Dorsolateral prefrontal cortex (tissue), 122 donors: ENCODE measurements at places on chromosomes 11 and 22. TPM values are rescaled to one million over a fixed set of nuclear protein-coding genes. Genes with fewer than 3 reads are reported as not detected.

Gene ESAM
- total RNA-seq, result 22.3 TPM

Gene MFRP
- total RNA-seq, result not detected

Gene HSPB2
- 3.7 TPM for total RNA-seq

Gene MPZL3
- 0.59 TPM for total RNA-seq

Gene TEX54
- not detected for total RNA-seq

Gene GRAP2
- not detected for total RNA-seq

GRCh38 chr22:29269731-29270474, 1.8 kb downstream of the EWSR1 start:
- no peak for DNase-seq

- DNase-seq, result no peak
Observed at GRCh38 chr11:129972611-129973010, 30.0 kb downstream of the PRDM10 start.

GRCh38 chr11:32088117-32088941, 2.5 kb upstream of the RCN1 start:
- DNase-seq, result no peak

GRCh38 chr11:29564486-29564885, 452.3 kb downstream of the KCNA4 start:
- DNase-seq, result no peak

- no peak for DNase-seq
Observed at GRCh38 chr22:27947448-27947847, 28.4 kb upstream of the PITPNB start.

GRCh38 chr22:26887456-26887855, 230.1 kb downstream of the MIAT start:
- DNase-seq, result no peak

GRCh38 chr22:47678636-47679287, 916.3 kb downstream of the TBC1D22A start:
- DNase-seq, result no peak

DNA sequence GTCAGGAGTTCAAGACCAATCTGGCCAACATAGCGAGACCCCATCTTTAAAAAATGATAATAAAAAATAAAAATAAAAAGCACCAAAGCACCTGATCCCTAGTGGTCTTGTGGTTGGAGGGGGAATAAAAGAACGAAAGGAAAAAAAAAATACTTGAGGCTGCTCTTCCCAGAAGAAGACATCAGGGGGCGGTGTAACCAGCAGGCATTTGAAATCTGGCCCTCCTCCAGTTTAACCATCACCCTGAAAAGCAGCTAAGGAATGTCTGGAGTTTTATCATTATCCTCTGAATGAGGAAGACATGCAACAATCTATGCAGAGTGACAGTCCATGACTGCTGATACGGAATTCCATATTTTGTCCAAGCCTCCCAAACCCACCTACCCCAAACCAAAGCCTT, 5.6 kb upstream of the KCTD17 start:
- DNase-seq, result no peak

DNA sequence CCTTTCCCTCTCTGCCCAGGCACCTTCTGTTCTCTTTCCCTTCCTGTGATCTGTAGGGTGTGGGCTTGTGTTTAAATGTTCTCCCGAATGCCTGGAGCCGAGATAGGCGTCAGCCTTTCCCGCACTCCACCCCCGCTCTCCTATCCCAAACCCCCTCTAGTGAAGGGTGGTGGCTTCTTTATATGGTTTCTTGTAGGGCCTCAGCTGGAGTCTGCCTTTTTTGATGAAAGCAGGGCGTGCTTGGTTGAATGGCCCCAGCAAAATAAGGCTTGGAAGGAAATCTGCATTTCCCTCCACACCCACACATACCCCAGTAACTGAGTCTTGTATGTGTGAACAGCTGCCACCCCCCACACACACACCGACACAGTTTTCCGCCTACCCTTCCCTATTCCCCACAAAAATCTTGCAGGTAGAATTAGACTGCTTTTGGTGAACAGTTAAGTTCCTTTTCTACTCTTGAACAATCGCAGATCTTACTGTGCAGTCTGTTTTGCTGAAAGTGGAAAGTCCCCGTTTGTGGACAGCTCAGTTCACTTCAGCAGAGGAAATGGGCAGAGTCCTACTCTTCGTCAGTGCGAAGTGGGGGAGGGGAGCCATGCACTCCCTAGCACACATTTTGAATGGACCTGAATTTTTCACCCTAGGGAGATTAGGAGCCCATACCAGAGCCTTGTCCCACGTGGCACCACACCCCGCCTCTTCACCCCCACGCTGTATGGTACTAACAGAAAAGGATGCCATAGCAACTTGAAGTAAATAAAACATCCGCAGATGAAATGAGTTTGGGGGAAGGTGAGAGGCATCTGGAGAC, 25.5 kb upstream of the GRK2 start:
- no peak for DNase-seq

- DNase-seq, result no peak
Observed at GRCh38 chr22:37178350-37179125, 9.5 kb downstream of the C1QTNF6 start.
